Hematopoietic multipotent progenitor cell treated with erythropoietin and hydrocortisone succinate and interleukin-3 and kit ligand, for 15 days (in vitro differentiated cells): ENCODE measurements at places on chromosomes 3 and 15.
A peak's percentile ranks its signal among the peaks of the same experiment; 100 is the strongest.

DNA sequence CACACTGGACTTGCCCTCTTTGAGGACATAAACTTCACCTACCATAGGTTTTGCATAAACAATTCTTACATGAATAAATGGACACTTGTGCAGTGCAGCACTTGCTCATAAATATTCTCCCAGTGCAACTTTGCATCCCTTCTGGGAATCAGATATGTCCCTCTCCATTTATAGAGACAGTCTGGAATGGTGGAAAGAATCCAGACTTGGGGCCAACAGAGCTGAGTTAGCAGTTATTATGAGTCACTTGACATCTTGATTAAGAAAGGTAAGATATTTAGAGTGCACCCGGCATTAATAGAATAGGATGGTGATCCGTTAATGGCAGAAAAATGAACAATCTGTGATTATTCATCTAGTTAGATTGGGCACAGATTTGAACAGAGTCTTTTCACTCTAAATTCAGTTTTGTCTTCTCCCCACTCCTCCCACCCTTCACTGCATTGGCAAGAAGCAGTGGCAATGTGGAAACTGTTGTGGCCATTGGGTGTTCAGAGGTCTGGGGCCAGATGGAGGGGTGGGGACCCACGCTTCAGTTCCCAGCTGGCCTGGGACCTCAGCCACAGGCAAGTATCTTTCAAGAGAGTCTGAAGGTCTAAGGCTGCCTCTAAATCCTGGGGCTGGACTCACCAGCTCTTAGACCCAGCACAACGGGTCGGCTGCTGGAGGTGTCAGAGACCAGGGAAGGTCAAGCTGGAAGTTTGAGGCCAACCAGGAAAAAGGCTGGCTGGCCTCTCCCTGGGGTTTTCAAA lies 58.9 kb upstream of the KY start:
- DNase-seq, result no peak

DNA sequence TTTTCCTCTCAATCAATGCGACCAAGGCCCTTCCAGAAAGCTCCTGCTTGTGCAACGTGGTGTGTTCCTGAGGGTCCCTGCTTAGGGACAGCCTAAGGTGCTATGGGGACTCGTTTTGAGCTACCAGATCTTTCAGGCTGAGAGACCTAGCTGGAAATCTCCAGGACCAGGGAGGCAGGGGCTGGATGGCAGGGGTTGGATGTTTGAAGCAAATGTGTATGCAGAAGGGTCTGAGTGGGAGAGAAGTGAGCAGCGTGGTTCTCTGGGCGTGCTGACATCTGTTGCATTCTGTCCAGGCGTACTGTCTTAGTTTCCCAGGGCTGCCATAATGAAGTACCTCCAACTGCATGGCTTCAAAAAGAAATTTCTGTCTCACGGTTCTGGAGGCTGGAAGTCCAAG lies 31.7 kb upstream of the SLCO2A1 start:
- DNase-seq, result no peak

DNA sequence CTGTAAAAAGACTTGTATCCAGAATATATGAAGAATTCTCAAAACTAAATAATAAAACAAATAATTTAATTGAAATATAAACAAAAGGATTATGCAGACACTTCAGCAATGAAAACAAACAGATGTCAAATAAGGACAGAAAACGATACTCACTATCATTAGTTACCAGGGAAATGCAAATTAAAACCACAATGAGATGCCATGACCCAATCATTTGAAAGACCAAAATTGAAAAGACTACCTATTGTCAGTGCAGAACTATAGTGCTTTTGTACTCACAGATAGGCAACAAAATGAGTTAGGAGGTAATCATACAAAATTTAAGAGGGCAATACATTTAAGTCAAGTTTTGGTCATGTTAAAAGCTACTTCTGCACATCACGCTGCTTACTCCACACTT lies 31.6 kb upstream of the OR5K4 start:
- no peak for DNase-seq

GRCh38 chr15:92117261-92117731 lies 263.8 kb downstream of the SLCO3A1 start:
- no peak for DNase-seq

GRCh38 chr15:70169147-70169546 lies 71.4 kb upstream of the TLE3 start:
- DNase-seq, result no peak

DNA sequence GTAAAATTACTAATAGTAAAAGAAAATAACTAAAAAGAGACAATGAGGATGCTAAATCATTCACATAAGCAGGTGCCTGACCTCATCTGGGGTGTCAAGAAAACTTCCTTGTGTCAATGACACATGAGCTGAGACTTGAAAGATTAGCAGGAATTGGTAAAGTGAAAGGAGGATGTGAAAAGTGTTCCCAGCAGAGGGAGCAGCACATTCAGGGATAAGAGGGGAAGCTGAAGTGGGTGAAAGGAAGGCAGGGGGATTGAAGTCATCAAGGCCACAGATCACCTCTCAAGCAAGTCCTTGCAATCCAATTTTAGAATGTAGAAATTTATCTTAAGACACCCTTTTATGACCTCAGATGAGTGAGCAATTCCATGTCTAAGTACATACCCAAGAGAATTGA lies 60.2 kb upstream of the ACP3 start:
- DNase-seq, result no peak

GRCh38 chr15:33656168-33656567 lies 312.1 kb upstream of the CHRM5 start:
- no peak for DNase-seq

DNA sequence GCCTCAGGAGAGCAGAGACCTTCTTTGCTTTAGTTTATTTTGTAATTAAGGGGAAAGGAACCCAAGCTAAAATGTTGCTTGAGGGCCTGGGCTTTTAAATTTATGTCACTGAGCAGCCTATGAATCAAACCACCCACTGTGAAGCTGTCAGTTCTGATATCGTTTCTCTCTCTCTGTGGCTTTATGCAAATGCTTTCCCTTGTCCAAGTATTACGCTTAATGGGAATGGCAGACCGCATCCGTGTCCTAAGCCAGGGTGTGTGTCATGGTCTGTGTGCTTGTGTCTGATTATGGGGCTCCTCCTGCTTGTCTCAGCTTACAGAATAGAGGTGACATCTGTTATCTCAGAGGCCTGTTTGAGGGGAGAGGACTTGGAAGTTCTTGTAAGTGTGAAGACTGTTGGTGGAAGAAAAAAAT lies 82.4 kb downstream of the EBLN2 start:
- DNase-seq, result peak; percentile 39

DNA sequence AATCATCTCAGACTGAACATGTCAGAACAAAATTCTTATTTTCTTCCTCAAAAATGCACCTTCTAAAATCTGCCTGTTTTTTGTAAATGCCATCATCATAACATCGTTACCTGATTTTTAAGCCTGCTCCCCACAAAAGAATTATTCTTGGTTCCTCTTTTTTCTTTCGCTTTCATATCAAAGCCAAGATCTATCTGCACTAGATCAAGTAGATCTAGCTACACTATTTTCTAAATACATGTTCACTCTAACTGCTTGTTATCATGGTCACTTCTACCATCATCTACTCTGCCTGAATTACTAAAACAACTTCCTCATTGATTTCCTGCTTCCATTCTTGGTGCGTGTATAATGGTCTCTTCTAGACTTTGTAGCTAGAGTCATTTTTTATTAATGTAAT lies 217.7 kb downstream of the ARPP21 start:
- DNase-seq, result no peak

GRCh38 chr3:55455915-55456314 lies 31.2 kb downstream of the WNT5A start:
- no peak for DNase-seq

DNA sequence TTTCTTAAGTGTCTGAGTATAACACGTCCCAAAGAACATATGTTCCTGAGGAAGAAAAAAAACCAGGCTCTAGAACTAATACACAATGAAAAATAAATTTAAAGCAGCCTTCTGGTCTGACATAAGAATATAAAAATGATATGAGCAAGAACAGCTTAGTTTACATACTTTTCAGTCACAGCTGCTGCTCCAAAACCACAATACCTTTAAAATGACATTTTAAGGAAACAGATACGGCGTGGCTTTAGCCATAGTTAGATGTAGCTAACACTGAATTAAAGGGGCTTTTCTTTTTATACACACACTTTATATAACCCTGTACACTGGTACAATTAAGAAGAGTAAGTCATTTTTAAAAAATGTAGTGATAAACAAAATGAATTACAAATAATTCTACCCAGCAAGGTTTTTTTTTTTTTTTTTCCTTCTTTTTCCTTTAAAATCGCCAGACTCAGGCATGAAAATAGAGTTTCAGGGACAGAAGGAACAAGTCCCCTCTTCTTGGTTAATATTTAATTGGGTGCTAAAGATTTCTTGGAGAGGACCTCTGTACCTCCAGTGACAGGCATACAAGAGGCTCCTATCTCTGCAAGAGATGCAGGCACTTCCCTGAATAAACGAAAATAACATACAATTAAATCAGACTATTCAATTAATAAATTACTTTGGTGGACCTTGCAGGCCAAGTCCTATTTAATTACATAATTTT lies 265.6 kb downstream of the FOXP1 start:
- DNase-seq, result no peak

- no peak for DNase-seq
These were observed 670.2 kb upstream of the ALCAM start for GRCh38 chr3:104696470-104696869.

DNA sequence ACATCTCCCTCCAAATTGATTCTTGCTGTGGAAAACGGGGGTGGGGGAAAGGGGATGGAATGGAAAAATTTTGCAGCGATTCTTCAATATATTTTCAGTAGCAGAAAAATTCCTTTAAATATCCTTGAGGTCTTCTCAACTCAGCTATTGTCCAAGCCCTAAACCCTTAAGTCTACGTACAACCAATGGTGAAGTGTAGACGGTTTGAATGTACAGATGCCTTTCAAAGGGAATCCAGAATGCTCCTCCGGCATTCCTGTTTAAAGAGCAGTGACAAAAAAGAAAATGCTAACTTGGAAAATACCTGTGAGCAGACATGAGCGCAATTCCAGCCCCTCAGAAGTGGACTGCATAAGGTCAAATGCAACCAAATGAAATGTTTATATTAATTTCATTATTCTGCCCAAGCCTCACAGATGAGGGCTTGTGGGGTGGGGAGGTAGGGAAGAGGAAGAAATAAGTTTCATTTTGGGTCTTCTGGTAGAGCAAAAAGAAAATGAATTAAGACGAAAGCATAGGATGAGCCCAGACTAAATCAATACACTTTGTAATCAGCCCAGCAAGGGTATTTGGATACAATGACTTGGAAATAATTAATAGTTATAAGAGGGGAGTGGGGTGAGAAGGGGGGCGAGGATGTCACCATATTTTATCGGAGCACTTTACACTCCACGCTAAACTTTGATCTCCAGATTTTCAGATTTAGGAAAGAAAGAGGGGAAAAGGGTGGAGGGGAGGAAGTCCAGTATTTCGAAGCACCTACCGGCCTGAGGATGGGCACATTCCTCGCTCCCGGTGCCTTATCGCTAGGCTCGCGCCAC lies 2.7 kb downstream of the FOXP1 start:
- DNase-seq, result no peak

GRCh38 chr15:68755731-68756130 lies 65.0 kb downstream of the ANP32A start:
- no peak for DNase-seq

DNA sequence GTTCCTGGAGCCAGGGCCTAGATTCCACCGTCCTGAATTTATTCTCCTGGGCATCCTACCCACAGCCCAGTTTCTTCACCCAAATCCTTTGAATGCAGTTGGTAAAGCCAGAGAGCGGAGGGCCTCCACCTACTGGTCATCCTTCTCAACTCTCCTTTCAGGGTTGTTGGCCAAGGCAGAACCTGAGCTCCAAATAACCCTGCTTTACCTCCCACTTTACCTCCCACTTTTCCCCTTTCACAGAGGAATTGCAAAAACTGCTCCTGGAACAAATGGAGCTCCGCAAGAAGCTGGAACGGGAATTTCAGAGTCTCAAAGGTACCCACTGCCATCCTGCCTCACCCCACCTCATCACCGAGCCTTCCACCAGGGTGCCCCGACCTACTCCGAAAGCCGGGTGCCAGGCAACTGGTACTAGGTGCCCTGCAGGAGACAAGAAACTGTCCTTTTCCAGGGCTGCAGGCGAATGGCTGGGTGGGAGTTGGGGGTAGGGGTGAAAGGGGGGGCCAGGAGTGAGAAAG lies 6.8 kb downstream of the SKOR1 start:
- no peak for DNase-seq

- no peak for DNase-seq
These were observed 349 bp downstream of the PLXNA1 start for GRCh38 chr3:126983276-126983652.

- no peak for DNase-seq
These were observed 9.9 kb upstream of the EPB42 start for GRCh38 chr15:43230640-43231115.

- DNase-seq, result no peak
These were observed 38.8 kb downstream of the TM2D3 start for GRCh38 chr15:101613130-101614000.
